ENCODE measurements at places on chromosomes 1 and 21.

- no peak for DNase-seq
These were observed 104.2 kb upstream of the BARHL2 start for GRCh38 chr1:90821152-90821787.

- DNase-seq, result no peak
These were observed 72.7 kb upstream of the MUTYH start for GRCh38 chr1:45412899-45413298.

DNA sequence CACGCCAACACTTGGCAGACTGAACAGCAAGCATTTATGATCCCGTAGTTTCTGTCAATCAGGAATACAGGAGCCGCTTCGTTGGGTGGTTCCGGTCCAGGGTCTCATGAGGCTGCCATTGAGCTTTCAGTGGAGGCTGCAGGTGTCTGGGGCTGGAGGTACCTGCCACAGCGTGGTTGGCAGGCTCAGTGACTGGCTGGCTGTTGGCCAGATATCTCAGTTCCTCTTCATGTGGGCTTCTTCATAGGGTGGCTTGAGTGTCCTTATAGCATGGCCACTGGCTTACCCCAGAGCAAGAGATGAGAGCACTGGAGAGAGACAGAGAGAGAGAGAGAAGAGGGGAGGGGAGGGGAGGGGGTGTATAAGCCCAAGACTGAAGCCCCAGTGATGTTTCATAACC is 29.3 kb downstream of the PIK3CD start:
- DNase-seq, result no peak

DNA sequence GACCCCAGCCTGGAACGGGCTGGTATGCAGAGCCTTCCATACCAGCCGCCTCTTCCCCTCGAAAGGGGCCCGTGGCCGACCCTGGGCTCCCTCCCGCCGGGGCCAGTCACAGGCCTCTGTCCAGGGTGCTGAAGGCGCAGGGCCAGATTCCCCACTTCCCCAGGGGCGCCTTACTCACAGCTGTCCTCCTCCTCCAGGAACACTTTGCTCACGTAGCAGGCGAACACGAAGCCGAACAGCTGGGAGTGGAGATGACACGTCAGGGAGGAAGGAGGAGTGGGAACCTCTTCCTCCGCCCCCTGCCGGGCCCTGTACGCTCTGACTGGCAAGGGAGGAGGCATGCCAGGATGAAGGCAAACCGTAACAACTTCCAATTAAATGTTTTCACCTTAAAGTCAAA is 57.3 kb downstream of the NKAIN1 start:
- DNase-seq, result no peak

Data from GF-D8 (cell line).